ENCODE measurements at places on chromosomes 12 and 14.

DNA sequence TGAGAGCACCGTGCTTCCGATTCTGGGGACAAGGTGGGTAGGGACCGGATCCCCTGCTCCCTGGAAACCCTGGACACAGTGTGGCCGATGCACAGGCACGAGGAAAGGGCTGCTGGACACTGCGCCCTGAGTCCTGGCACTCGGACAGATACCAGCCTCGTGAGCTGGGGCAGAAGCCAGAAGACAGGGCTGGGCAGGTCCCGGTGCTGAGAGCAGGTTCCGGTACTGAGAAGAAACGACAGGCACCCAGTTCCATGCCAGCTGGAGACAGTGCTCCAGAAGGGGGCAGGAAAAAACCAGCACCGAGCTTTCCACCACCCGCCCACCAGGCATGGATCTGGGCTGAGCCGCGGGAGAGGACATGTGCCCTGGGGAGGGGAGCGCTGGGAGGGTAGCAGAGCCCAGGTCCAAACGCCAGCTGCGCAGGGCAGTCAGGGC lies 6.5 kb downstream of the XRCC3 start:
- DNase-seq, result no peak

DNA sequence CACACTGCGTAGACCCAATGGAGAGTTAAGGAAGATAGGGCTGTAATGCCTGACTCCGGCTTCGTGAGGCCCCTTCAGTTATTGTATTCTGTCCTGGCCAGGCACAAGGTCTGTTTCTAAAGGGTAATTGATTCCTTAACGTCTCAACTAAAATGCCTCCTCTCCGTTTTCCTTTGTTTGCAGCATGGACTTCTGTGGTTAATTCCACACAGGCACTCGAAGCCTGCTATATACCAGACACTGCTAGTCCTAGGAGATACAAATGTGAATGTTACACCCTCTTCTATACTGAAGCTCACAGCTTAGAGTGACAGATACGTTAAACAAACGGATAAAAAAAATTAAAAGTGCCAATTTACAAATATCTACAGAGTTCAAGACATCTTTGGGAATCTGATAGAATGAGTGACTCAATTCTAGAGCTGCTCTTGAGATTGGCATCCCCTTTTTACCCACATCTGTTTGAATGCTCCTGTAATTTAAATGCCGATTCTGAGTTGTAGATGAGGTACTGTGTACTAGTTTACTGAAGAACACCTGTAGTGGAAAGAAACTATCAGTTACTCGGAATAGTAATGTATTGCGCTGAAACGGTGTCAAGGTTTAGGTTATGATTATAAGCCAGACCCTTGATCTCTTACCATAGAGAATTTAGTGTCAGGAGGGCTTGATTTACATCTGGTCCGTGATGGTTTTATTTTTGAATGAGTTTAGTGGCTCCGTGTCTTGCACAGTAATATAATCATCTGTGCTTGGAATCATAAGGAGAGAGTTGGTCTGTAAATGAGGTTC lies 784 bp downstream of the PSMA6 start:
- no peak for DNase-seq

- no peak for DNase-seq
Observed at GRCh38 chr14:101604228-101604934, 43.1 kb downstream of the DIO3 start.

- no peak for DNase-seq
Observed at GRCh38 chr14:105864651-105865265, 338.4 kb downstream of the TMEM121 start.

DNA sequence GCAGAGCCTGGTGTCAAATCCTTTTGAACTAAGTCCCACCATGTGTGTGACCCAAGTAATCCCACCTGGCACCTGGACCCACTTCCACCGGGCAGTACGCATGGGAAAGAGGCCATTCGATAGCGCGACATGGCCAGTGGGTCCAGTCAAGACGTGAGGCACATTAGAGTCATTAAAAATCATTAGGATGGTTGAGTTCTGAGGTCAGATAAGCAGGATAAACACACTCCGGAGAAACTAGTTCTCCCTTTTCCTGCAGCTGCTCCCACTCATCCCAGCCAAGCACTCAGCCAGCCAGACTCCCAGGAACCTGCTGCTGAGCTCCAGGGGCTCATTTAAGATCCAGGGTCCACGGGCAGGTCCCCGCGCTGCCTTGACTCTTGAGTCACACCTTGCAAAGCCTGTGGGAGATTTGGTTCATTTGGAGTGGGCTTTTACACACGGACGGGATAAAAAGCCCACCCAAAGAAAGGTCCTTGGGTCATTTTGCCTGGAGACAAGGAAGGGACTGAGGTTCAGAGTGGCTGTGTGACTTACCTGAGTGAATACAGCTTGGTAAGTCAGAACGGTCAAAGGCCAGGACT lies 313.9 kb downstream of the BCL11B start:
- DNase-seq, result no peak

DNA sequence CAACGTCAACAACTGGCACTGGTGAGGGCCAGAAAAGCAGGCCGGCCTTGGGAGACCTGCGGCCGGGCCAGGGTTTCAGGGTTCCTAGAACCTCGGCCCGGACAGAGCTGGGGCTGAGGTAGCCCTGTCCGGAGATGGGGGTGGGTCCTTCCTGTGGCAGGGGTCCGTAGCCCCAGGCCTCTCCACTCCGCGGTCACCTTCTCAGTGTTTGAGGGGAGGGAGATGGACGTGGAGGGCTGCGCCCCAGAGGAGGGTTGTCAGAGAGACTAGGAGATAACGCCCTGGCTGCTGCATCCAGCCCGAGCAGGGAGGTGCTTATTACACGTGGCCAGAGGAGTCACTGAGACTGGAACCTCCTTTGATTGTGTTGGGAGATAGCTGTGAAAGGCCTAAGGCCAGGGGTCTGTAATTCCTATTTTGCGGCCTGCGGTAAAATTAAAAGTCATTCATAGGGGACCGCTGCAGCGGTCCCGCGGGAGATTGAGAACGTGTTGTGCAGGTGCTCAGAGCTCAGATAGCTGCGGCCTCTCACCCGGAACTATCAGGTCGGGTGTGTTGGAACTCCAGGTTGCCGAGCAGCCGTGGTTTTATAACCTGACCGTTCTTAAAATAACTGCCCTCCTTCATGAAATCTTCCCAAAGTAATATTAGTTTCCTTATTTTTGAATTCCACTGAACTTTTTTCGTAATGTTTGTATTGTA lies 507 bp downstream of the AHSA1 start:
- peak; percentile 45 for DNase-seq

GRCh38 chr14:55139696-55140509 lies 10.9 kb downstream of the LGALS3 start:
- DNase-seq, result no peak

DNA sequence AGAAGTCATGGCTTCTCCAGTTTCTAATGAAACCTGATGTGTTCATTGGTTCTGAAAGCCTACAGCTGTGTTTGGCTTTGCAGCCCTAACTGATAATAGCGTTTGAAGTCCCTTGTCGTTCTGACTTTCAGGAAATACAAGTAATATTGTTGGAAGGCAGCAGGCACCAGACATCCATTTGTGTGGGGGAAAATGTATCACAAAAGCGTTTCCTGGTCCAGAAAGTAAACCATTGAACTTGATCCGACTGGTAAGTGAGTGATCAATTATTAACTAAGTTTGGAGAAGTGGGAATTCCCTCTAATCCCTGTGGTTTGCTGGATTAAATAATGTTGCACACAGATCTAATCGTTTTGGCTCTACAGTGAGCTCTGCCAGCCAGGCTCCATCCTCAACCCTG lies 77.3 kb upstream of the LTA4H start:
- no peak for DNase-seq

GRCh38 chr12:25052914-25053211 lies 104.0 kb upstream of the BCAT1 start:
- no peak for DNase-seq

- peak; percentile 71 for DNase-seq
Observed at GRCh38 chr14:68020999-68021663, 201.6 kb downstream of the RAD51B start.

GRCh38 chr12:9039397-9039977 lies 50.1 kb downstream of the KLRG1 start:
- DNase-seq, result peak; percentile 38

DNA sequence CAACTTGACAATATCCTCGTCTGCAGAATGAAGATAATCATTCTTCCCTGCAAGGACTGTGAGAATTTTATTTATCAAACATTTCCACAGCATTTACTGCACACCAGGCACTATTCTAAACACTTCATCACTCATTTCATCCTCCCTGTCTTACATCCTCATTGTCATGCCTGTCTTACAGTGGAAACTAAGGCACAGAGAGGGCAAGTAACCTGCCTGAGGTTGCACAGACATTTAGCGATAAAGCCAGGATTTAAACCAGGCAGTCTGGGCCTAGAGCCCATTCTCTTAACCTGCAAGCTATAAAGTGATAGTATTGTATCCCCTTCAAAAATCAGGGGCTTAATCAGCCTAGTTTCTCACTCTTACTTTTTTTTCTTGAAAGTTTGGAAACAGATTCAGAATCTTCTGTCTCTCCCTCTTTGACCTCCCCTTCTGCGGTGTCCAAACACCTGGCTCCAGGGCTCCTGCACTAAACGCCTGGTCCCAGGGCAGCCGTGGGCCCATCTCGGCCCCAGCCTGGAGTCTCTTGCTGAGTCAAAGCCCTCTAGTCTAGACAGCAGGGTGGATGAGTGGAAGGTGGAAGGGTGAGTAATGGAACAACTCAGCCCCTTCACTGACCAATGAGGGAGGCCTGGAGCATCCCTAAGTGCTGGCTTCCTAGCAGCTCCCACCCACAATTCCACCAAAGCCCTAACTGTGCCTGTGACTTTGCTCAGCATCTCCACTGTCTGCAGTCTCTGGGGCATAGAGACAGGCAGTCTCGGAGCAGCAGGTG lies 12.5 kb downstream of the ISM2 start:
- no peak for DNase-seq

GRCh38 chr12:49367381-49368239 lies at the start of gene SPATS2:
Gene SPATS2 (plus strand): TSS chr12:49367462. CDS start chr12:49461013, 93,551 bp downstream.
- peak; percentile 40 for DNase-seq

GRCh38 chr12:68264857-68265256 lies 11.5 kb upstream of the IL22 start:
- no peak for DNase-seq

Measured in NCI-H748 treated with DMSO at 0.1 percent for 48 hours (cell line).